T-helper 9 cell (primary cell): ENCODE measurements at places on chromosomes 11 and 22.

- DNase-seq, result no peak
Observed at GRCh38 chr11:93861808-93862207, 11.4 kb upstream of the VSTM5 start.

- no peak for DNase-seq
Observed at GRCh38 chr11:111325259-111325658, 26.9 kb downstream of the POU2AF3 start.

DNA sequence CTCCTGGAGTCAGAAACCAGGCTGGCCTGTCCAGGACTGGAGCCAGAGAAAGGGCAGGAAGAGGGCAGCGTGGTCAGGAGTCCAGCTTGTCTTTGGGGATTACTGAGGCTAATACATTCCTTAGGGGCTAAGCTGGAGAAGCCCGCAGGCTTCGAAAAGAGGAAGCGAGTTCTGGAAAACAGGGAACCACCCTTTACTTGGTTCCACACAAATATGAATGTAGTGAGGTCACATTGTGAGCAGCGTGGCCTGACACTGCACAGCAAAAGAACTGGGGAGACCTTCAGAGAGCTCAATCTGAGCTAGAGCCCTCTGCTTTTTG, 132.3 kb downstream of the CEP164 start:
- no peak for DNase-seq

DNA sequence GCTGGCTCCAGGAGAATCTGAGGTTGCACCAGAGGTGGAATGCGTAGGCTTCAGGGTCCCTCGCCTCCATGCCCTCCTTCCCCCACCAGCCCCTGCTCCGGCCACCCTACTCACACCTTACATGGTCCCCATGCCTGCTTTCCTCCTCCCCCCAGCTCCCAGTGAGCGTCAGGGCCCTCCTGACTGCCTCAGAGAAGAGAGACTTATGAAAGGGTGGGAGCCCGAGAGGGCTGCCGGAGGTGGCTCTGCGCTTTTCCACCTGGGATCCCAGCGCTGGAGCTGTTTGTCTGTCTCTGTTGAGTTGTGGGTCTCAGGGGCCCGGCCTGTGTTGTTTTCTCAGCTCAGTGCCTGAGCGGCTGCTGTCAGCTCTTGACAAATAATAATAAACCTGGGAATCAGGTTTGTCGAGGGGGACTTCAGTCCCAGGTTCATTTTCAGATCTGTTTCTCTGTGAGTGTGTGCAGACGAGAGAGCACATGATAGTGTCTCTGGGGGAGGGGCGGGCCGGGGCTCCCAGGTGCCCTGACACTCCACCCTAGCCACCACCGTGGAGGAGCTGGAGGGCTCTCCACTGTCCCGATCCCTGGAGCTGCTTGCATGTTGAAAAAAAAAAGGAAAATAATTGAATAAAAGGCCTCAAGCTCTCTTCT, 153.7 kb downstream of the FEZ1 start:
- DNase-seq, result no peak

- no peak for DNase-seq
Observed at GRCh38 chr22:43441751-43442150, 29.9 kb downstream of the MPPED1 start.

DNA sequence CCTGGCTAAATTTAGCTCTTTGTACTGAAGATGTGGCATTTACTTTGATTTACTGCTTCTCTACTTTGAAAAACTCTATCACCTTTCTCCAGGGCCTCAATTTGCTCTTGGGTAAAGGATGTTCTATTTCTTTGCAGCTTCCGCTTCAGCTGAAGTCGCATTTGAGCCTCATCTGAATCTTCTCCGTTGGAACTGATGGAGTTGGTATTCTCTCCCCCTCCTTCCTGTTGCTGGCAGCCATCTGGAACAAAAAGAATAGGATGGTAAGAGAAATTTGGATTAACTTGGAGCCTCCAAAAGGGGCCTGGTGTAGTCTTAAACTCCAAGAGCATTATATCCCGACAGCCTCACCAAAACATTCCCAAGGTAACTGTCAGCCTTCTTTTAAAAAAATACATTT, 16.6 kb downstream of the PAX6 start:
- DNase-seq, result no peak

GRCh38 chr11:105582497-105582896, 27.4 kb upstream of the GRIA4 start:
- DNase-seq, result no peak

DNA sequence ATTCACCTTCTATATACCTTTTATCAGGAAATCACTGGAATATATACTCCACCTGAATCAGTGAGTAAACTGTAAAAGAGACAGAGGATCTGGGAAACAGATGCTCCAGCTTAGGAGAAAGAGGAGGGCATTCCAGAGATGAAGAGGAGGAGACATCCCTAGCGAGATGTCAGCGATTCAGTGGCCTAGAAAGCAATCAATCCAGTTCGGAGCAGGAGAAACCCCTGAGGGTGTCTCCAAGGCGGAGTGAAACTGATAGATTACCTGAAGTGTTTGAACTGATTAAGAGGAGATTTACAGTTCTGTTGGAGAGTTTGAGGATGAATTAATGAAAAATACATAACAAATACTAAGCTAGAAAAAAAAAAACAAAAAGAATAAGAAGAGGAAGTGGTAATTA, 24.5 kb upstream of the TNRC6B start:
- no peak for DNase-seq

GRCh38 chr22:19810381-19811201, 44.1 kb downstream of the GNB1L start:
- no peak for DNase-seq

DNA sequence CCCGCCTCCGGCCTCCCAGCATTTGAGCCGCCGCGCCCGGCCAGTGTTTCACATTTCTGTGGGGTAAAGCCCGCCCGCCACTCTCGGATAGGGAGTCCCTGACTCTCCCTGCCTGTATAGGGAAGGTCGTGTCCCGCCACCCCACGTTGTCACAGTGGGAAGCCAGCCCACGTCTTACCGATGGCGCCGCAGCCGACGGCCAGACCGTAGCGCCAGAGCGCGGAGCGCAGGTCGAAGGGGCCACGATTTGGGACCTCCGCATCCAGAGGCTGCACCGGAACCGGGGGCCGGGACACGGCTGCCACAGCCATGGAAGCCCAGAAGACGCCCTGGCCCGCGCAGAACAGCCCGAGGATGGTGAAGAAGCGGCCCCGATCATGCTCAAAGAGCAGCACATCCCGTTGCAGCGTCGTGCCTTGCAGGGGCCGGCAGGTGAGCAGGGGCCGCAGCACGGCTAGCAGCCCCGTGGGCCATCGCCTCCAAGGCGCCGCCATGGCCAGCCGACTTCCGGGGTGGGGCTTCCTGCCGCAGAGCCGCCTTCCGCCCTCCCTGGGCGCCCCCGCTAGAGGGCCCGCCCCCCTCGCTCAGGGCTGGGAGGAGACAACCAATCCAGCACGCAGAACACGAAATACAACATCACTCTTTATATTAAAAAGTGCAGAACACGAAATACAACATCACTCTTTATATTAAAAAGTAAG, at the start of gene TMEM223:
Gene TMEM223, minus strand, starts transcription at position 506 of the 701 bp plus-strand sequence. Its CDS starts 12 bp downstream, at position 494.
- DNase-seq, result peak; percentile 87

DNA sequence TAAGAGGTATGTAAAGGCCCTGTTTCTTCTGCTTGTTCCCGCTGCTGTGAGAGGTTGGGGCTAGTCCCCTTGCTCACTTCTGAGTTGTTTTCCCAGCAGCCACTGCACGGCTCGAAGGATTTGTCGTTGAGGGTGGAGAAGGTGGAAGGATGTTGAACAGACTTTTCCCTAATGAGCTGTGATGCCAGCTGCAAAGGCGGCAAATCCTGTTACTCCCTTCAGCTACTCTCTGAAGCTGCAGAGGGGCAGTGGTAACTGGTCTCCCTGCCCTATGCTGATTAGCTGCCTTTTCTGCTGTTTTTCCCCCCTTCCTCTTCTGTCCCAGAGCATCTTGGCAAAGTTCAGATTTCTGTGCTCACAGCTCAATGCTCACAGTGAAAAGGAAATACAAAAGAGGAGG, 90.4 kb upstream of the SLC25A18 start:
- DNase-seq, result no peak

DNA sequence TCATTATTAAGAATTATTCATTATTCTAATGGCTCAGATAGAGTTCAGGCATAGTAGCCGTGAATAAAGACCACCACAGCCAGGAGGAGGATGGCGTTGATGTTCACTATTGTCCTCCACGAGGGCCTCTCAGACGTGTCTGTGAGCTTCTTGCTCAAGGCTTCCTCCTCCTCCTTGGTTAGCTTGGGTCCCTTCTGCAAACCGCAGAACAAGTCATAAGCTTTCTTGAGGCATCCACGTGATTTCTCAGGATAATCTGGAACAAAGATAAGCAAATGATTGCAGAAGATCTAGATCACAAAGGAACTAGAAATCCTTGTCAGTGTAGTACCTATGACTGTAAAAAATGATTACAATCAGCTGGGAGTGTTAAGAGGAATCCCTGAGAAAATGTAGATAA, 13.6 kb upstream of the RFPL2 start:
- DNase-seq, result no peak

DNA sequence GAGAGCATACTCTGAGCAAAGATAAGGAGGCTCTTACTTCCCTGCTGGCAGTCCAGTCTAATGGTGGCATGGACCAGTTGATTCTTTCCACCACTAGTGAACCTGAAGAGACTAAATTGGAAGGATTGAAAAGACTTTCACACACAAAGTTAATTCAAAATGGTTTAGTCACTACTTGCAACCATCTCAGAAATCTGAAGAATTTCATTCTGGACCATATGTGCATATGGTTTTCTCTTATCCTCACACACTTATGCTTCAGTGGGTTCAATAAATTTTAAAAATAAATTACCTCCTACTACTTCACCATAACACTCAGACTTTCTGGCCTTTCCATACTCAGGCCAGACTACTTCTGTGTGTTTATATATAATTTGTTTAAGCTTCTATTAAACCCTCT, 44.7 kb downstream of the CADM1 start:
- DNase-seq, result no peak

DNA sequence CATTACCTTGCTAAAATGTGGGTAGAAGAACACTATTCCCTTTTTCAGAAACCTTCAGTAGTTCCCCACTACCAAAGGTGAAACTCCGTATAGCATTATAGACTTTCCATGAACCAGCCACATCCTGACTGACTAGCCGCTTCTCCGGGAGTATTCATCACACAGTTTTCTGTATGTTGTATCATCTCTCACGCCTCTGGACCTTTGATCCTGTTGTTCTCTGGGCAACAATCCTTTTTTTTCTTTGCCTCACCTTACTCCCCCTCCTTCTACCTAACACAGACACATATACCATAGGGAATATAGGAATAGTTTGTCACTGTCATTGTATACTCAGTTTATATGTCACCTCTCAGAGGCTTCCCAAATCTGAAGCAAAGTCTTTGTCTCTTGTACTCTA, 20.8 kb downstream of the ZC3H12C start:
- DNase-seq, result no peak

GRCh38 chr22:43147821-43148220, 3.5 kb upstream of the TSPO start:
- no peak for DNase-seq

- DNase-seq, result no peak
Observed at GRCh38 chr11:11513422-11513821, 108.4 kb downstream of the GALNT18 start.

DNA sequence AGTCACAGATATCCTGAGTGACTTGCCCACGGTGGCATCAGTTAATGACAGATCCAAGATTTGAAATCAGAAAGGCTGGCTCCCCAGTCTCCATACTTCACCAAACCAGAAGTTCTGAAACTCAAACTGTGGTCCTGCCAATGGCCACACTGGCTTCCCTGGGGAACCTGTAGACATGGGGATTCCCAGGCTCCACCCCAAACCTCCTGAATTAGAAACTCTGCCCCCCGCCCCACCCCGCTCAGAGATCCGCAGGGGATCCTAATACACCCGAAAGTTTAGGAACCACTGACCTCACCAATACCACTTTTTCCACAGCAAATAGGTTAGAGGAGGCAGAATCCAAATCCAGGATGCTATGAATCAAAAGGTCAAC, 15.3 kb downstream of the RTN4RL2 start:
- DNase-seq, result no peak

GRCh38 chr22:29860006-29860766, 22.1 kb upstream of the ASCC2 start:
- no peak for DNase-seq

- no peak for DNase-seq
Observed at GRCh38 chr11:69541001-69541285, 59.5 kb downstream of the LINC01488 start.

DNA sequence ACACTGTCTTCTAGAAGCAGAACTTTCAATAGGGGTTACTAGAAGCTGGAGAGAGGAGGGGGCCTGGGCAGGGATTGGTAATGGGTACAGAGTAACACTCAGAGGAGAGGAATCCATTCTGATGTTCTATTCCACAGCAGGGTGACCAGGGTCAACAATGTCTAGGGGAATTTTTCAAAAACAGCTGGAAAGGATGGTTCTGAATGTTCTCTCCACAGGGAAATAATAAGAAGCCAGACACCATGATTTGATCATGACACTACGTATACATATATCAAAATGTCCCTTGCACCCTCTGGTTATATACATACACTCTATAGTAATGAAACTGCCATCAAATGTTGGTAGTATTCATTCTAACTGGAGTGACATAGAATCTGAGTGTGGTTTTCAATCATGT, 111.2 kb upstream of the TOP3B start:
- no peak for DNase-seq

DNA sequence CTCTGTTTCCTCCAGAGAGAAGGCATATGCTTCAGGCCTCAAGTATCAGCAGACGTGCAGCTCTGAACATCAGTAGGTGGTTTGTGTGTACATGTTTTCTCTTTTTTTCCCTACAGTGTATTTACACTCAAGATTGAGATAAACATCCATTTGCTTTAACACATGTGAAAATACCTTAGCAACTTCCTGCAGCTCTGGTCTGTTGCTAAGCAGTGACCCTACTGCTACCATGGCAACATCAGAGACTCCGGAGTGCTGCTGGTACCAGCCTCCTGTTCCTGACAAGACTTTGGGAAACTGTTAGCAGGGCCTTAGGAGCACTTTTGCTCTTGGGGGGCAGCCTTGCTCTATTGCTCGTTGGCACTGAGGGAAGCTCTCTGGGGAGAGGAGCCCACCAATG, 221.2 kb upstream of the PLET1 start:
- DNase-seq, result no peak

GRCh38 chr11:122803716-122804115, 34.6 kb upstream of the CRTAM start:
- no peak for DNase-seq

DNA sequence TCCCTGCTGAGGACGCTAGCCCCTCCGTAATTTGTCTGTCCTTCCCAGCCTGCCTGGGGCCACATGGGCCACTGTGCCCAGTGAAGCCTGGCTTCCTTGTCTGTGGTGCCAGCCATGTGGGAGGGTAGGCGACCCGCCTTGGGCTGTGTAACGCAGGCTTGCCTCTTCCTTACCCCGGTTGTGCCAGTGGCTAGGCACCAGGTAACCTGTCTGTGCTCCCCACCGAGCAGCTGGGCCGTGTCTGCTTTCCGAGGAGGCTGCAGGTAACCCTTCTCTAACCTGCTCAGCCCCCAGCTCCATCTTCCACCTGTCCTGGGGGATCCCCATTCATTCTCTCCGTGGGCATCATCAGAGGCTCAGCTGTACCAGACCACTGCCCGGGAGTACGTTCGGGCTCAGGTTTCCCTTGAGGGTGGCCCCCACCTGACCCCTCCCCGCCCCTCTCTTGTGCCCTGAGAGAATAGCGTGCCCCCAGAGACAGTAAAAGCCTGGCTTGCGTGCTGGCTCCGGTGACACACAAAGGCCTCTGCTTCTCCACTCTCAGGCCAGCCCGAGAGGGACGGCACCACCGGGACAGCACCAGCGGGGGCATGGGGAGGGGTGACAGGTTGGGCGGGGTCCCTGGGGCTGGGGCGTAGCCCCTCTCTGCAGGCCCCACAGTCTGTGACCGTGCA, 79.1 kb downstream of the CDKN1C start:
- no peak for DNase-seq

- DNase-seq, result peak; percentile 80
Observed at GRCh38 chr22:49929211-49929979, 11.0 kb downstream of the CRELD2 start.
